Psoas muscle (tissue), 8 donors: ENCODE measurements at places on chromosomes 5 and 9.

GRCh38 chr5:67808340-67808739, 407.2 kb upstream of the PIK3R1 start:
- DNase-seq, result no peak

GRCh38 chr5:60533789-60534188, 166.2 kb downstream of the DEPDC1B start:
- no peak for DNase-seq

DNA sequence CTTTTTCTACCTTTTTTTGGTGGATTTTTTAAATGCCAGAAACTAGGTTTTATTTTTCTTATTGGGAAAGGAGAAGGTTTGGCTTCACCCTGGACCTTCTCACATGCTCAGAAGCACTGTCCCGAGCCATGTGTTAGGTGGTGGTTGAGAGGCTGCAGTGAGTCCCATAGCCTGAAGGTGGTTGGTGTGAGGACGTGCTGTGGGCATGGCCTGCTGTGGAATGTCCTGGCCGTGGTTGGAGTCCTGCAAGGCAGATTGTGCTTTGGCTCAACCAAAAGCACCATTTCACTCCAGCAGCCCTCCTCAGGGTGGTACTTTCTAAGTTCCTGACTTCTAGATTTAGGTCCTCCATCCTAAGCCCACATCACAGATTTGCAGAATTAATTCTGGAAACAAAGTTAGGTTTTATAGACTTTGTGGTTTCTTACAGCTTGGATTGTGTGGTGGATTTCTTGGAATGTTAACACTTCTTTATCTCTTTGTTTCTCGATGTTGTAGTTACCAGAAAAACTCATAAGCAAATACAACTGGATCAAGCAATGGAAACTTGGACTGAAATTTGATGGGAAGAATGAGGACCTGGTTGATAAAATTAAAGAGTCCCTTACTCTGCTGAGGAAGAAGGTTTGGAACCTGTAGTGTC, 22.6 kb downstream of the OTULIN start:
- DNase-seq, result no peak

DNA sequence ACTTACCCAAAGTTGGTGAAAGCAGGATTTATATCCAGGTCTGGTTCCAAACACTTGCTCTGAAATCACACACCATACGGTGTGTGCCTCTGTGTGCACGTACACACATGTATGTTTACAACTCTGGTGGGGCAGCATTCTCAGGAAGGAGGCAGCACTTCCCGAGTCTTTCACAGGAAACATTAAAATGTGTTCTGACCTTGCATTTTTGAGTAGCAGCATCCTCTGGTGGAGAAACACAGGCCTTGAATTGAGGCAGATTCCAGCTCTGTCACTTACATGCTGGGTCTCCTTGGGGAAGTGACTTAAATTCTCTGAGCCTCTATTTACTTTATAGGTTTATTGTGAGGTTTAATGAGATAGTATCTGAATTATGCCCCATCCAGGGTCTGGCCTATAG, 126.4 kb downstream of the RGS3 start:
- peak; percentile 2 for DNase-seq

DNA sequence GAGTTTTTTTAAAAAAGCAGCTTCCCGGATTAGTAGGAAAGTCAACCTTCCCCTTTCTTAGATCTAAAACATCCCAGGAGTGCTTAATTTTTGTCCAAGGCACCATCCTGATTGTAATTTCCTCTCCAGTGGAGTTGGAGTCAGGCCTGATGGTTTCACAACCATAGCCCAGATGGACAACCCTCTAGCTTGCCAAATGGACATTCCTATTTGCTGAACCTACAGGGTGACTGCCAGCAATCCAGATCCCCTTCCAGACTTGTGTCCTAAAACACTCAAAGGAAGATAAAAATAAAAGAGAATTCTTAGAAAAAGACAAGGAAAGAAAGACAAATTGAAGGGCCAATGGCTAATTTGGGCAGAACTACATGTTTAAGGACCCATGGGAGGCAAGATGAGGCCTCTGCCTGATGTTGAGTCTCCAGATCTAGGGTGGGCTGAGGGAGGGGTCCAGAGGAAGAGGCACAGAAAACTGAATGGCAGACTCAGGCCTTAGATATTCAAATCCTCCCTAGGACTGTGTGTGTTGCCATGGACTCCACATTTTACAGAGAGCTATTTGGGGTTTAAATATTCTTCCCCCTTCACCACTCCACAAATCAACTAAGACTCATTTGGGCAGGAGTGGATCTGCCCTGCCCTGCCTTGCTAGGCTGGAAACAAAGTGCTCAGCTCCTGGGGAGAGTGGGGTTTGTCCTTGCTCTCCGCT, 38.5 kb upstream of the SLC44A1 start:
- DNase-seq, result peak; percentile 69

GRCh38 chr9:8860925-8861324, 1061.3 kb upstream of the DMAC1 start:
- DNase-seq, result no peak

- no peak for DNase-seq
Measured at GRCh38 chr9:104992659-104993058, 64.7 kb upstream of the ABCA1 start.
